ENCODE measurements at places on chromosomes 7 and 10. TPM values are rescaled to one million over a fixed set of nuclear protein-coding genes. Genes with fewer than 3 reads are reported as not detected.

The PRPS1L1 gene
- not detected for total RNA-seq

The FAM53B gene
- 16.5 TPM for total RNA-seq

The INHBA gene
- total RNA-seq, result not detected

The NRAP gene
- total RNA-seq, result 0.09 TPM

The ETV1 gene
- total RNA-seq, result 31.2 TPM

The FRMD4A gene
- 22.3 TPM for total RNA-seq

The SEMA3D gene
- 7.4 TPM for total RNA-seq

The MSS51 gene
- 3.7 TPM for total RNA-seq

The KLF14 gene
- not detected for total RNA-seq

The VPS41 gene
- total RNA-seq, result 69.6 TPM

The POU6F2 gene
- total RNA-seq, result 5.5 TPM

The RGR gene
- total RNA-seq, result not detected

The CYREN gene
- total RNA-seq, result 67.8 TPM

The PAPOLB gene
- 0.90 TPM for total RNA-seq

The MAP3K8 gene
- total RNA-seq, result 39.9 TPM

The GPER1 gene
- 0.20 TPM for total RNA-seq

The CLCN1 gene
- not detected for total RNA-seq

The SH2D4B gene
- total RNA-seq, result 0.13 TPM

The FAM241B gene
- 29.1 TPM for total RNA-seq

The ST8SIA6 gene
- total RNA-seq, result 1.1 TPM

The ITIH5 gene
- total RNA-seq, result 2.8 TPM

Measured in endodermal cell (in vitro differentiated cells).